CD8-positive, alpha-beta memory T cell (primary cell): ENCODE measurements at places on chromosomes 11 and 22. TPM values are rescaled to one million over a fixed set of nuclear protein-coding genes. Genes with fewer than 3 reads are reported as not detected.

The MN1 gene
- polyA plus RNA-seq: not detected

The TSSK2 gene
- not detected for polyA plus RNA-seq

- DNase-seq: no peak
These were observed 6.3 kb upstream of the MCHR1 start for GRCh38 chr22:40673017-40673416.

GRCh38 chr11:67268962-67269268 lies 2.6 kb downstream of the GRK2 start:
- no peak for DNase-seq

DNA sequence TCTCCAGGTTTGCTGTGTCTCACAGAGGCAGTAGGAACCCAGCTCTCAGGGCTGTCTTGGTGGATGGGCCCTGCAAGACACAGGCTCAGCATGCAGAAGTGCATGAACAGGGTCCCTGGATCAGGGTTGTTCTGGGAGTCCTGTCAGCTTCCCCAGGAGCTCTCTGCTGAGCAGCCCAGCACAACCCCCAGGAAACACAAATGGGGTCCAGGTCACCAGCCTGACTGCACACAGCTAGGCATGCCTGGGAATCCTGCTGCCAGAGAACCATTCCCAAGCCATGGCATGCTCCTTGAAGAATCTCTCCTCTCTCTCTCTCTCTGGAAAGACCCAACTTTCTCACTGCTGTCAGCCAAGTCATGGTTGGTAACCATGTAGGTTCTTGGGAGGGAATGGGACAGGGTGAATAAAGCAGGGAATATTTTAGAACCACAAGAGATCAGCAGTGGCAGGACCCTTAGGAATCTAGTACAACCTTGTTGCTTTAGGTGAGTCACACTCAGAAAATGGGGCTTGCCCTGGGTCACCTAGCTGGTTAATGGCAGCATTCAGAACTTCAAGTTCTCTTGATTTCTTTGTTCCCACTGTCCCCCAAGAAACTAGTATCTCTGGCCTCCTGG lies 21.4 kb downstream of the TUB start:
- DNase-seq: no peak

DNA sequence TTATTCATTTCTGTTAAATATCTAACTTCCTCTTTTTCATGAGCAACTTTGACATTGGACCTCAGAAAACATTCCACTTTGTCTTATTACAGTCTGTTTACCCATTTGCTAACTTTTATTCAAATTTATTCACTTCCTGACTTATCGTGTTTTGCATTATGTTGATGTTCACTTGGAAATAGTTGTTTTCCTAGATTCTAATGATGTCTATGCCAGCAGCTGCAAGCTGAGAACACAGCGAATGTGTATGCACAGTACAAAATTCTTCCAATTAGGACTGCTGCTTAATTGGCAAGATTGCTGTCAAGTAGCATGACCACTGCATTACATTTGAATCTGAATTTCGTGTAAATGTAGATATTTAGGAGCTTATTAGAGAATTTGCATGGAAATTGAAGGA lies 61.5 kb upstream of the GRIA4 start:
- DNase-seq: no peak

- no peak for DNase-seq
These were observed 38.1 kb downstream of the CAPN1 start for GRCh38 chr11:65219930-65220213.
